ENCODE measurements at places on chromosomes 2 and 18.

DNA sequence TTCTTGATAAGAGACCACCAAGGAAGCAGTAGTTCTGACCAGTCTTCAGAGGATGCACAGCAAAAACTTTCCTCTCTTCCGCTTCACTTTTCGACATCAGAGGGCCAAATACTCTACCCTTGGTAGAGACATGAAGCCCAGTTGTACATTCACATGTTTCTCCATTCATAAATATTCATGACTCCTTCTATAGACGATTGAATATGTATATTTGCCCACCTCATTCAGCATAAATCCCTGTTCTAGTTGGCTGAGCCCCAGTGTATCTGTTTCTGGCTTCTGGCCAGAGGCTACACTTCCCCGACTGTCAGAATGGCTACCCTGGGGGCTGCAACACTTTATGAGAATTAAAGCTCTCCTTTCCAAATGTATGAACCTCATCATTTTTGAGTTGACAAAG, 258.5 kb downstream of the ASXL3 start:
- DNase-seq, result peak; percentile 93

- DNase-seq, result peak; percentile 25
These were observed 127.2 kb upstream of the SP5 start for GRCh38 chr2:170587922-170588321.

DNA sequence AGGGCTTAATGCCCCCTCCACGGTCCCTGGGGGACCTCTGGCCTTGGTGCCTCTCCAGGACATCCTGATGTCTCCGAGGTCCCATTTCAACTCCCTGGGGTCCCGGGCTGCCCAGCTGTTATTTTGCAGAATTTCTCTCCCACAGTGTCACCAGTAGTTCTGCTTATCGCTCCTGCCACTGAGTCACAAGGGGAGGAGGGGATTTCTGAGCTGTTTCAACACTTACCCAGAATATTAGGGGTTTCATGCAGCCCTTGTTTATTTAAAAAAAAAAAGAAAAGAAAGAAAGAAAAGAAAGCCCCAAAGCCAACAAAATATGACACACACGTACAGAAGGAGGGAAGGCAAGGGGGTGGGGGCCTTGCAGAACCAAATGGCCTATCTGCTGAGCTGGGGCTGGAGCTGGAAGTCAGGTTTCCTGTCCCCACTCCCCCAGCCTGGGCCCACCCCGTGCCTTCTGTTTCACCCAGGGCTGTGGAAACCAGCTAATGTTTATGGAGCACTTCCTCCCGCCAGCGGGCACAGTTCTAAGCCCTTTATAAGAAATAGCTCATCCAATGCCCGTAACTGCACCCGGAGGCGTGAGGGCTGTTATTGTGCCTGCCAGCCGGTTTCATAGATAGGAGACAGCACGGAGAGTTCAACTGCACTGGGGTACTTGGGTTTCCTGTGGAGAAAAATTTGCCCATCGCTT, 8.4 kb upstream of the ARID5A start:
- peak; percentile 41 for DNase-seq

DNA sequence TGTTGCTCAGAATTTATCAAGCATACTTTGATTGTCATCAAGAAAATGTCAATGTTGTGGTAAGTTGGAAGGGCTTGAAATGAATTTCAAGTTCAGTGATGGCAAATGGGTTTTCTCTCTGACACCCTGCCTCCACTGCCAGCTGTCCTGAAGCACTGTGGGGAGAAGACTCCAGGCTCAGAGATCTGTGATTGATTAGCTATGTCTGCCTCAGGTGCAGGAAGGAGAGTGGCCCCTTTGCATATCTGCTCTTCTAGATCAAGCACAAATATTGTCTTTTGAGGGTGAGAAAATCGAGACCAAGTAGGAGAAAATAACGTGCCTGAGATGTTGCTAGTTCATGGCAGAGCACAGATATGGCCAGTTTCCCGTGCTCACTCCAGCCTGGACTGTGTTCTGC, 178.8 kb upstream of the GLI2 start:
- peak; percentile 4 for DNase-seq

GRCh38 chr18:25103468-25104155, 248.4 kb downstream of the ZNF521 start:
- DNase-seq, result no peak

GRCh38 chr2:67857836-67858235, 205.0 kb downstream of the C1D start:
- no peak for DNase-seq

GRCh38 chr2:224876522-224876921, 160.4 kb upstream of the CCDC195 start:
- no peak for DNase-seq

DNA sequence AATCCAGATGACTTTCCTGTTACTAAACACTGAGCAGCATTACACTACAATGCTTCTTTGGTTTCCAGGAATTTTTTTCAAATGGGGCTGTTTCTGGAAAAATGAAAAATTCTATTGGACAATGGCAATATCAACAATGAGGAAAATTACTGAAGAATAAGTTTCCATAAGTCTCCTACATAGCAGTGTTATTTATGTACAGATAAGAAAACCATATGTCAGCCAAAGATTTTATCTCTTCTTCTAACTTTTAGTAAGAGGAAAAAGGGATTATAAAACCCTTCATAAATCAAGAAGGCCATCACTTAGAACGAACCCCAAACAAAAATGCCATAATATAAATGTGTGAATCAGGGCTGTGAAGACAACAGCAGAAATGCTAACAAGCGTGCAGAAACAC, 31.6 kb upstream of the NOSTRIN start:
- DNase-seq, result no peak

- peak; percentile 36 for DNase-seq
These were observed 612 bp downstream of the DIPK1C start for GRCh38 chr18:74456349-74457042.

GRCh38 chr2:181626671-181627070, 30.2 kb downstream of the CERKL start:
- peak; percentile 50 for DNase-seq

GRCh38 chr2:60531701-60532133, 21.7 kb downstream of the BCL11A start:
- peak; percentile 62 for DNase-seq

- DNase-seq, result no peak
These were observed 14.7 kb upstream of the ARHGAP25 start for GRCh38 chr2:68719912-68720311.

- peak; percentile 40 for DNase-seq
These were observed 78.5 kb downstream of the ACSL3 start for GRCh38 chr2:222939208-222939856.

- DNase-seq, result no peak
These were observed 82.7 kb downstream of the FAM168B start for GRCh38 chr2:131010566-131010965.

DNA sequence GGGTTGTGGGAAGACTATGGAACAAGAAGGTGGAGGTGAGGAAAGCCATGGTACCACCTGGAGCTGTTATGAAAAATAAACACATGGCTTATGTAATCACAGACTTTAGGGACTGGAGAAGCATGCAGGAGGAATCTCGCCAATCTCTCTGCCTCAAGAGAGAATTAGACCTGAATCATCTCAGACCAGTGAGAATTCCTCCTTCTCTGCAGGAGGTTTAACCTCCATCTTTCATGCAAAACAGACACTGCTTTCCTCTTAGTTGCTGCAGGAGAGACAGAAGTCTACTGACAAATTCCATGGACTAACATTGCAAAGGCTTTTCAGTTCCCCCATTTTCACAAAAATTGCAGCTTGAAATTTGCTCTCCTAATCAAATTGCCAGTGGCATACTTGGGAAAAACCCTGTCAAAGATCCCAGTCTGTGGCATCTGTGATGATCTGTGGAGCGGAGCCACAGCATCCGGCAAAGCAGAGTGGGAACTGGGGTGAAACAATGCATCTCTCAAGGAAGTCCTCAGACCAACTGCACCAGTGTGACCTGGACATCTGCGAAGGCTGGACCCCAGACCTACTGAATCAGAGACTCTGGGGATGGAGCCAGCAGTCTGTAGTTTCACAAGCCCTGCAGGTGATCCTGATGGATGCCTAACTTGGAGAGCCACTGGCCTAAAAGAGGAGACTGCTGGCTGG, 28.6 kb upstream of the NCKAP5 start:
- no peak for DNase-seq

GRCh38 chr2:30481323-30481800, 34.3 kb downstream of the LCLAT1 start:
- no peak for DNase-seq

- DNase-seq, result no peak
These were observed 23.1 kb downstream of the ST3GAL5 start for GRCh38 chr2:85865539-85866164.

DNA sequence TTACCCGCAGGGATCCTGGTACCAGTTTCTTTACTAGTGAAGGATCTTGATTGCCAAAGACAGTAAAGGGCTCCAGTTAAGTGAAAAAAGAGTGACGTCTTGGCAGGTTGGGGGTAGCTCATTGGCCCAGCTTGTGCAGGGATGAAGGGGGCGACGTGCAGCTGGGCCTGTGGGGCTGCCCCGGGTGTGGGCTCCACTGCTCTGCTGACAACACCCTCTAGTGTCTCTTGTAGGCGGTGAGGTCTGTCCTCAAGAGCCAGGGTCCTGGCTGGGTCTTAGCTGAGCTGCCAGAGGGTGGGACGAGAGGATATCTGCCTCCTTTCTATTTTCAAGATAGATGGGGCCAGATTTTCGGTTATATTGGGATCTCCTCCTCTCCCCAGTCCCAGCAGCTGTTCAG, 6.1 kb downstream of the ARHGEF4 start:
- DNase-seq, result no peak

DNA sequence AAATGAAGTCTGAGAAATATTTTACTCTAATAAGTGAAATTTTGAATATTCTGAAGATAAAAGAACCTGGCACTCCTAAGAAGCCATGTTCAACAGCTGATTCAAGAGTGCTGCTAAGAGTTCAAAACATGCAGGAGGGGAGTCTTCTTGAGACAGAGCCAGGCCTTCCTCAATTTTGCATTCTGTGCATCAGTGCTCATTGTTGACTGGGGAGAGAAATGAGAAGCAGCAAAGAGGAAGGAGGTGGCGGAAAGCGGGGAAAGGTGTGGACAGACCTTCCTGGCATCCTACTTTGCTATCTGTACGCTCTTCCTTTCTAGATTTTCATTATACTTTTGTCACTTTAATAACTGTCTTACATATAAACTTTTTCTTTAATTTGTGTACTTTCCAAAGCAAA, 29.7 kb upstream of the TXNDC2 start:
- DNase-seq, result no peak

DNA sequence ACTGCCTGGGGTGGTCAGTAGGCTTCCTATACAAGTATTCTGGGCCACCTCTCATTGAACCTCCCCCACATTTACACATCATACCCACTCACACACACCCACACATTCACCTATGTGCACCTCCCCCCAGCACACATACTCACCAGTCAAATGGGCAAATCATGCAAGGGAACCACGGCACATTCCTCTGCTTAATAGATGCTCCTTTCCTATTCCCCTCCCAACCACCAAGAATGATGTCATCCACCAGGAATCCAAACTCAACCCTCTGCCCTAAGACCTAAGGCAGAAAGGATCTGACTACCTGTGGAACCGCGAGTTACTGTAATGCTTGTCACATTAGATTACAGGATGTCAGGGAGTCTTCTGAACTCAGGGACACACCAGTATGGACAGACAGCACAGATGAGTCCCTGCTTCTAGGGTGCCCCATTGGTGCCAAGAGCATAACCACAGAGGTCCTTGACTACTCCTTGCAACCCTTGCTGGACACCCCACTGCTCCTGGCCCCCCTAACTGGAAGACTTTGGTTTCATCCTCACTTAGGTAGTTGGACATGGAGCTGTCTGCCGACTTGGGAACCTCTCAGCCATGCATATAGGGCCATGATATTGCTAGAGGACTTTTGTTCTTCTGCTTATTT, 21.5 kb upstream of the CAB39 start:
- no peak for DNase-seq

GRCh38 chr2:101843471-101843870, 146.0 kb downstream of the MAP4K4 start:
- DNase-seq, result peak; percentile 3

DNA sequence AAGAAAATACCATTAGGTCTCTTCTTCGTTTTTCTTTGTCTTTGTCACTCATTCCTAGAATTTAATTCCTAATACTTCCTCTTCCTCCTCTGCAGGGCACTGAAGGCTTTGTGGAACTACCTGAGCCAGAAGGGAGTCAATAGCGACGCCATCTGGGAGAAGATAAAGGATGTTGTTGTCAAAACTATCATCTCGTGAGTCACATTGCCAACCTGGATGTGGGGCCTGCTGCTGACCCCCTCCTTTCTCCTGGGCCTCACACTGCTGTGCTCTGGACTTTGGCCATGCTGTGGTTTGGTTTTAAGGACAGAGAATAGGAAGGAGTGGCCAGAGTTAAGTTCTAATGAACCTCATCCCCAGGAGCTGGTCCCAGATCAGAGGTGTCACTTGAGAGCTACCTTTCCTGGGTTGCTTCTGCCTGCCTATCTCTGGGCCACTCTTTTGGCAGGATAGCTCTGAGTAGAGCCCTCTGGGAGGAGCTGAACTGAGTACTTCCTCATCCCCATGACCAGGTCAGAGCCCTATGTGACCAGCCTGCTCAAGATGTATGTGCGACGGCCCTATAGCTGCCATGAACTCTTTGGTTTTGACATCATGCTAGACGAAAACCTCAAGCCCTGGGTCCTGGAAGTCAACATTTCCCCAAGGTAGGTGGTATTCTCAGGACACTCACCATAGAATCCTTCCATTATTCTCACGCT, 33.1 kb upstream of the CYP27A1 start:
- DNase-seq, result no peak

DNA sequence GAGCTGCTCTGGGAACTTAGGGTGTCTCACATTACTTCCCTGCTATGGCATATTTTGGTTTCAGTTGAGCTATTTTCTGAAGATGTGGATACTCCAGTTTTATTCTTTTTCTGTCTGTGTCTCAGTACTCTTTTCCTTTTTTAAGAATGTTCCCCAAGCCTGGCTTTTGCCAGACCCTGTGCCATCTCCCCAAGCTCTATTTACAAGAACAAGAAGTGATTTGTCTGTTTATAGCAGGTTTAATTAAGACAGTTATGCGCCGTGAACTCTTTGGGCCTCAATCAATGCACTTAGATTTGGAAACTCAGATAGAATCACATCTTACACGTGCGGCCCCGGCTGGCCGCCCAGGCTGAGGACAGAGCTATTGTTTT, 8.9 kb upstream of the SATB2 start:
- DNase-seq, result no peak

- DNase-seq, result no peak
These were observed 308.3 kb downstream of the TSN start for GRCh38 chr2:122063716-122064115.

DNA sequence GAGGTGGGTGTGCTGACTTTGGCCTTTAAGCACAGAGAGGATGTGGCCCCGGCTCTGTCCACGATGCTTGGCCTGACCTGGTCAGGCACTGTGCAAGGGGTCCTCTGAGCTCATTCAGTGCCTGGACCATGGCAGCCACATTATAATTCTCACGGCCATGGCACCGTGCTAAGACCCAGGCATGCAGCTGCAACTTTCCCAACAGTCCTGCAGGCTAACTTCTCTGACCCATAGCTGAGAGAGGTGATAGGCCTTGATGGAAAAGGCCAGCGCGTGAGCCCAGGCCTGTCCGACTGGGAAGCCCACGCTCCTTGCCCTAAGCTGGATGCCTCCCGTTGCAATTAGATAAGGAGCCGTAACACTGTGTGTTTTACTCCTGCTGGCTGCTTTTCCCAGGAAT, 99.9 kb downstream of the TFCP2L1 start:
- DNase-seq, result no peak

- DNase-seq, result peak; percentile 9
These were observed 129.6 kb upstream of the COPS8 start for GRCh38 chr2:236956031-236956618.

GRCh38 chr18:45733535-45733934, 9.6 kb downstream of the SLC14A1 start:
- DNase-seq, result peak; percentile 65

All from NCI-H69 (cell line).